ENCODE measurements at places on chromosomes 4 and X.

DNA sequence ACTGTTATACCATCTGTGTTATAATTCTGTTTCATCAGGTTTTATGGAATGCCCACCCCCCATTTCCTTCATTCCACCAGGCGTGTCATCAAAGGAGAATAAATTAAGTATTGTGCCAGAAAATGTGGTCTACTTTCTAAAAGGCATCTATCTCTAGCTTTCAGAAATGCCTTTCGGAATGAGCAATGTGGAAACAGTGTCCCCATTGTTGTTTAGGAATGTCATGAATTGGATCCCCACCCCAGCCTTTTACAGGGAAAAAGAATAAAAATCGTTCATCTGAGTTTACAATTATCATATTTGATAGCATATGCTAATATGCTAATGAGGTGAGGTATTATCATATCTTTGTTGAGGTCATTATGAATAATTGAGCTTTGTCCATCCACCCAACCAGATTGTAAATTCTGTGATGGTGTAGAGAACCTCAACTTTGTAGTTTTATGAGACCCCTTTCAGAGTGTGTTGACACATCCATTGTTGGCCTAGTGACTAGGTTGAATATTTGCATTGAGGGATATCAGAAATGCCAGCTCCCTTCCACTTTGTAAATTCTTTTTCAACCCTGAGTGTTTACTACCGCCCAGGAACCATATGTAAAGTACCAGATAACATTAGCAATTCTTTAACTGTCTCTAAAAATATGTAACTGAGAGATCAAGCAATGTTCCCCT is 56.2 kb upstream of the CCDC160 start:
- no peak for DNase-seq

DNA sequence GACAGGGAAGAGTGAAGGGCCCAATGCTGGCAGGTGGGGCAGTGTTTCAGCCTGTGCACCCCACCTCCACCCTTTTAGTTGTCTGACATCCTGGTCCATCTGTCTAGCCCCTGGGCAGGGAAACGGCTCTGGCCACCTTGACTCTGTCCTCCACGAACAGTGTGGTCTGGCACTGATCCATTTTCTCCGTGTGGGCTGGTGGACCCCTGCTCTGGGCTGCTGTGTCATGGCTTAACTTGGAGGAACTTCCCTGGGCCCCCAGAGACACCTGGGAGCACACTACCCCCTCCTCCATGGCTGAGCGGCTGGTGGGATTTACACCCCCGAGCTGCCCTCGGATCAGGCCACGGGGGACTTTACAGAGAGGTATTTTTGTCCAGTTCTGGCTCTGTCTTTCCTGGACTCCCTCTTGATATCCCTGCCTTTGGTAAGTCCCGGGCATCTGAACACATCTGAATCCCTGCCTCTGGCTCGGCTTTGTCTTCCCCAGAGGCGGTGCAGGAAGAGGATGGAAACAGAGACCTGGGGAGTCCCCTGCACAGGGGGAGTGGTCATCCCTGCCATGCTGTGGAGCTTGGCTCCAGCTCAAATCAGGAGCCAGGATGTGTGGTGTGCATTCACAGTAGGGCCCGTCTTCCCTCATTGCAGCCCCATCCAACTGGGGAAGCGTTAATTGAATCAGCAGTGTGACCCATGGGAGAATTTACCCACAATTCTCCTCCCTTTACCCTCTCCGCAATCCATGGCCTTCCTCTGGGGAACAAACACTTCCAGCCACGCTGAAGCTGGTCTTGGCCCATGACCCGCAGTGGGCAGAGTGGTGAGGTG is 6.3 kb upstream of the NKX1-1 start:
- no peak for DNase-seq

- DNase-seq = peak; percentile 22
Measured at GRCh38 chrX:150731795-150732194, 38.6 kb downstream of the MTMR1 start.

GRCh38 chr4:20037745-20038144 is 214.0 kb upstream of the SLIT2 start:
- DNase-seq = no peak

DNA sequence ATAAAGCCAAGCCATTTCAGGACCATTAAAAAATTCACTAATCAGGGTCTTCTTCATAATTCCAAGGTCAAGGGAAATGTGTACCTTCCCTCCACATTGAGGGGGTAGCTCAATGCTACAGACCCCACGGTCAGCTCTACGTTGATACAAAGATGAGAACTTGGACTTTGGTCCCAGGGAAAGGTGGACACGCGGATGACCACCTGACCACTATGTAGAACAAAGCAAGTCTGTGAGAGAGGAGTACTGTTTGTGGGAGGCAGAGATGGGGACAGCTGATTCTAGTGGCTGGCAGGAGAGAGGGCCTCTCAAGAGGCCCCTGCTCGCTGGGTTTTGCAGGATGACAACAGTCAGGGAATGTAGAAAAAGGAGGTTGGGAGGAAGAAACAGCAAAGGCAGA is 58.0 kb downstream of the SLC2A9 start:
- no peak for DNase-seq

DNA sequence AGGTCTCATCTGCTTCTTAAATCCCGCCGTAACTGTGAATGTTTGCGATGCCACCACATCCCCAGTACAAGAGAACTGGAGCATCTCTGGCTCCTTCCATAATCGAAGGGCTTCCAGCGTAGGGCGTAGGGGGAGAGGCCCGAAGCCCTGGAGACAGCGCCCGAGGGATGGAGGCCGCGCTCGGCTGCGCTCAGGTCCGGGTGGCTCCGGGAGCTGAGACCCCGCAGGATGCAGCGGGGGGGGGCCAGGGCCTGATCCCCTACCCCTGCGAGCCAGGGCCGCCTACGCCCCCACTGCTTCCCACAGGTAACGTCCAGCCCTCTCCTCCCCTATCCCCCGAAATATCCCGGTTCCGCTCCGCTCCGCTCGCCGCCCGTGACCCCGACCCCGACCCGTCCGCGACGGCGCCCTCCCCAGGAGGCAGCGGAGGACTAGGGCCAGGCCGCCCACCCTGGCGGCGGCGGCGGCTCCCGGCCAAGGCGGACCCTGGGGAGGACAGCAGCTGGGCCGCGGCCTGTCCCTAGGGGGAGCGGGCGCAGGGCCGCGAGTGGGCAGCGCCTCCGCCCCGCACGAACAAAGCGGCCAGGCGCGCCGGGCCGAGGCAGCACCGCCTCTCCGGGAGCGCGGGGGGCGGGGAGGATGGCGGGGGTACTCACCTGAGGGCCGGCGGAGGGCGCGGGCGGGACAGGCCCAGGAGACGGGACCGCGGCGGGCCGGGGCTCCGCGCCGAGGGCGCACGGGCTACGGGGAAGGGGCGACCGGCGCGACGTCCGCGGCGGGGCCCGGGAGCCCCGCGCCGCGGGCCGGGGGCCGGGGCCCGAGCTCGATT is 723 bp downstream of the WDFY3 start:
- peak; percentile 63 for DNase-seq

- no peak for DNase-seq
Measured at GRCh38 chrX:1902901-1903235, 288.0 kb downstream of the ASMT start.

Measured in dermis blood vessel endothelial cell (primary cell).